ENCODE measurements at places on chromosomes 12 and 14. TPM values are rescaled to one million over a fixed set of nuclear protein-coding genes. Genes with fewer than 3 reads are reported as not detected.

DENND5B gene
- total RNA-seq, result 9.2 TPM

ARG2 gene
- 10.2 TPM for total RNA-seq

HOTAIR gene
- total RNA-seq, result 9.2 TPM

TPH2 gene
- total RNA-seq, result not detected

SLC25A21 gene
- 0.38 TPM for total RNA-seq

HOMEZ gene
- total RNA-seq, result 14.0 TPM

SYNDIG1L gene
- 0.52 TPM for total RNA-seq

MLXIP gene
- 62.1 TPM for total RNA-seq

RPGRIP1 gene
- total RNA-seq, result 0.75 TPM

DNA sequence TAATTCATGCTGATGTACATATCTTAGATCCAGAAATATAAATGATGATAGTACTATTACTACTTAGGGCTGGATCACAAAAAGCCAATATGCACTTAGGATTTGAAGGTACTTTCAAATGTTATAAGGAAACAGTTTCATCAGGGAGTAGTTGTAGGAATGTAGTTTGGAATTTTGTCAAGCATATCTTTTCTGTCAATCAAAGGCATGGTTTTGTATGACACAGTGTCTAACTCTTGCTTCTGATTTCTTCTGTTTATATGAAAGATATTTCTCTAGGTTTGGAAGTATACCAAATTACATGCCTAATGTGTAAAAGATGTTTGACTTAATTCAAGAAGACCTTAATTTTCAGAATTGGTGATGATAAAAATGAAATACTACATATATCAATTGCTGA lies 135.7 kb downstream of the RAD51B start:
- DNase-seq, result no peak
- H3K36me3 ChIP-seq, result no peaks in the 10 kb centered on the region
- H3K4me3 ChIP-seq, result no peak overlapping the region
- no peak overlapping the region for H3K27ac ChIP-seq
- no peaks in the 10 kb centered on the region for H3K27me3 ChIP-seq
- no peaks in the 10 kb centered on the region for H3K4me1 ChIP-seq

DNA sequence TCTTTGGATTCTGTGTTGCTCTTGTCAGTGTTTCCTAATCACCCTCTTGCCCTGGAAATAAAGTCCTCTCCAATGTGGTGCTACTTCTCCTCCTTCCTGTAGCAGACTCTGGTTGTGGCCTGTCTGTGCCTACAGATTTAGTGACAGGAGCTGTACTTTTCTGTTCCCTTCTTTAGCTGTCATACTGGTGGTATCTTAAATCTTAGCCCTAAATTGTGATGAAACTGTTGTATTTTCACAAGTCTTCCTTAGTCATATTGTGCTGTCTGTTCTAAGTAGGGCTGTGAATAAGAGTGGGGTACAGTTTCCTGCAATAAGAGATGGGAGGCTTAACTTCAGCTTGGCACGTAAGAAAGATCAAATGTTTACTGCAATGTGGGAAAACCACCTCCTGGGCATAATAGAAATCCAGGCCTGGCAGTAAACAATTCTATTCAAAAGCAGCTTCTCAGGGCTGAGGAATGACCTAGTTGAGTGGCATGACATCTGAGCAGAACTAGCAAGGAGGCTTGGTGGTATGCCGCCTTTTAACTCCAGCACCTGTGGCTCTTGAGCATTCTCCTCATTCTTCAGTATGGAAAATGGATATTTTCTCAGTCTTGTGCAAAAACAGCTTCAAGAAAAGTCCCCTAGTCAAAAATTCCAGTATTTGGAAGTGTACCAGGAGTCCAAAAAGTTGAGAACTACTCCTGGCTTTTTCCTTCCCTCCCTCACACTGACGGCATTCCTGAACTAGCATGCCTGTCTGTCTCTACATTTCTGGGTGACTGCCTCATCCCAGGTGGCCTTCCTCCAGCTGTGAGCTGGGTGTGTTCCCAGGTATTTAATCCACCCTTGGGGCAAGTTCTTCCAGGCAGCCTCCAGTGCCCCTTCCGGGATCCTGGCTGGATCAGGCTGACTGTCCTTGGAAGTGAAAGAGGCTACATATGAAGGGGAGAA lies 19.5 kb downstream of the ANO6 start:
- no peaks in the 10 kb centered on the region for H3K27me3 ChIP-seq
- peak overlapping the region; percentile 44 for H3K4me3 ChIP-seq
- H3K27ac ChIP-seq, result peak overlapping the region; percentile 100
- H3K36me3 ChIP-seq, result peaks cover 11% of the 10 kb centered on the region

- peaks cover 32% of the 10 kb centered on the region for H3K36me3 ChIP-seq
- H3K27me3 ChIP-seq, result no peaks in the 10 kb centered on the region
- H3K27ac ChIP-seq, result no peak overlapping the region
- no peak overlapping the region for H3K4me3 ChIP-seq
These were observed 20.1 kb upstream of the AKAP5 start for GRCh38 chr14:64444984-64445845.

- no peaks in the 10 kb centered on the region for H3K27me3 ChIP-seq
- H3K4me1 ChIP-seq, result peaks cover 28% of the 10 kb centered on the region
- no peak overlapping the region for H3K4me3 ChIP-seq
- 0 out of 2 replicates have a peak, but pooled peaks cover 2% of the 10 kb centered on the region for H3K36me3 ChIP-seq
These were observed 365.8 kb upstream of the CCDC196 start for GRCh38 chr14:66120402-66120801.

- H3K36me3 ChIP-seq, result no peaks in the 10 kb centered on the region
- peaks cover 82% of the 10 kb centered on the region for H3K4me1 ChIP-seq
- DNase-seq, result peak; percentile 79
- 0 out of 2 replicates have a peak overlapping the region, but pooled peaks have one; percentile 12 for H3K4me3 ChIP-seq
- H3K27ac ChIP-seq, result peak overlapping the region; percentile 76
These were observed 6.5 kb upstream of the LGALS3 start for GRCh38 chr14:55122440-55122986.

DNA sequence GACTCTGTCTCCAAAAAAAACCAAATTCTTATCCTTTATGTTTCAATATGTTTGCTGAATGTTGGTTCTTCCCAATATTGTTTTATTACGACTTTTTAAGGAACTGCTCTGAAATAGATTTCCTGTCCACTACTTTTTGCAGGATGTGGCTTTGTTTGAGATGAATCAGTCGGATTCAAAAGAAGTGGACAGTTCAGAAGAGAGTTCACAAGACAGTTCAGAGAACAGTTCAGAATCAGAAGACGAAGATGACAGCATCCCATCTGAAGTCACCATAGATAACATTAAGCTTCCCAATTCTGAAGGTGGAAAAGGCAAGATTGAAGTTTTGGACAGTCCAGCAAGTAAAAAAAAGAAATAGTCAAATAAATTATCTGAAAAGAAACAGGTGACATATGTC lies 8.2 kb downstream of the NOPCHAP1 start:
- DNase-seq, result no peak
- H3K36me3 ChIP-seq, result peaks cover 39% of the 10 kb centered on the region
- H3K27ac ChIP-seq, result no peak overlapping the region
- H3K4me1 ChIP-seq, result no peaks in the 10 kb centered on the region
- H3K4me3 ChIP-seq, result no peak overlapping the region

DNA sequence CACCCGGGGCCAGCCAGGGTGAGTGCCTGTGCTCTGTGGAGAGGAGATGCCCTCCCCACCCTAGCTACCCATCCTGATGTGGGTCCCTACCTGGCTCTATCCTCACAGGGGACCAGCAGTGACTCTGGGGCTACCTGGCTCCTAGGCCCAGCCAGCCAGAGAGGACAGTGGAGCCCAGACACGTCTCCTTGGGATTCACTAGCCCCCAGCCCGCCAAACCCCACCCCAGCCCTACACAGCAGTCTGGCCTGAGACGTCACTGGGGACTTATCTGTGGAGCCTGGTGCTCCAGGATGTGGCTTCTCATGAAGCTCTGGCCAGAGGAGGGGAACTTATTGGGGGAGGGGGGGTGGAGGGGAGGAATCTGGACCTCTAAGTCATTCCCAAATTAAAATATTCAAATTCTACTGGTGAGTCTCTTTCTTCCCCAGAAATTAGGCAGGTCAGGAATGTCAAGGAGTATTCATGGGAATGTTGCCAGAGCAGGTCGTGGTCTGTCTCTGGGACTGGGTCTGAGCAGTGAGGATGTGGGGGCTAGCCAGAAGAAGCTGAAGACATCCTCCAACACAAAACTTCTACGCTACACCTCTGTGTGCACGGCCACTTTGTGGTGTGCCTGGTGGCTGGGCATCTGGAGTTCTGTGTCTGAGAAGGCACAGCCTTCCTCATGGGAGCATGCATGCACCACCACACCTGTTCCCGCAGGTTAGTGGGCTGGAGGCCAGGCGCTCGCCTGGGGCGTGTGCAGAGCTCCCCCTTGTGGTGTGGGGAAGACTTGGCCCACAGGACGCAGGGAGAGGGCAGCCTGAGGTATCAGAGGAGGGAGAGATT lies 2.7 kb downstream of the CMTM5 start:
- no peak overlapping the region for H3K27ac ChIP-seq
- DNase-seq, result no peak
- H3K4me1 ChIP-seq, result no peaks in the 10 kb centered on the region
- H3K27me3 ChIP-seq, result peaks cover 78% of the 10 kb centered on the region

GRCh38 chr12:132282950-132283771 lies 46.2 kb downstream of the GALNT9 start:
- DNase-seq, result peak; percentile 18
- H3K36me3 ChIP-seq, result no peaks in the 10 kb centered on the region
- H3K4me3 ChIP-seq, result no peak overlapping the region
- H3K27me3 ChIP-seq, result peaks cover 33% of the 10 kb centered on the region

DNA sequence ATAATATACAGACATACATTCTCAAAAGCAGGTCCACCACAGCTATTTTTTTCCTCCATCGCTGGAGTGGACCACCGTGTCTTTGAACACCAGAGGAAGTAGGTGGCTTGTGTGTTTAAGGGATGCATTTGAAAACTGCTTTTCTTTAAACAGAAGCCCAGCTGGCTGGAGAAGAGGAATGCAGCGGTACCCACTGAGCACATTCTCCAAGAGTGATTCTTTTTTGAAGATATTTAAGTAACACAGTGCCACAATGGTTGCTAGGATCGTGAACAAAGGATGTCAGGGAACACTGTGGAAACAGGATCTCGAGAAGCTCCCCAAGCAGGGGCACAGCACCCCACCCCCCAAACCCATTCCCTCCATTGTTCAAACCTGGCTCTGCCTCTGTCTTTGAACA lies 286.6 kb upstream of the PWP1 start:
- H3K27ac ChIP-seq, result no peak overlapping the region
- no peak overlapping the region for H3K4me3 ChIP-seq
- no peaks in the 10 kb centered on the region for H3K27me3 ChIP-seq
- no peaks in the 10 kb centered on the region for H3K36me3 ChIP-seq
- H3K4me1 ChIP-seq, result peaks cover 33% of the 10 kb centered on the region
- DNase-seq, result no peak

DNA sequence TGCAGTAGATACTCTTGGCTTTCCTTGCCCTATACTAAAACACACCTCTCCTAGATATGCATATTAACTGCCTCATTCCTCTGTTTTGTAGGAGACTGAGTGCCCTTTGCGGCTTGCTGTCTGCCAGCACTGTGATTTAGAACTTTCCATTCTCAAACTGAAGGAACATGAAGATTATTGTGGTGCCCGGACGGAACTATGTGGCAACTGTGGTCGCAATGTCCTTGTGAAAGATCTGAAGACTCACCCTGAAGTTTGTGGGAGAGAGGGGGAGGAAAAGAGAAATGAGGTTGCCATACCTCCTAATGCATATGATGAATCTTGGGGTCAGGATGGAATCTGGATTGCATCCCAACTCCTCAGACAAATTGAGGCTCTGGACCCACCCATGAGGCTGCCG lies 15.4 kb downstream of the TRAFD1 start:
- no peaks in the 10 kb centered on the region for H3K27me3 ChIP-seq
- H3K27ac ChIP-seq, result no peak overlapping the region
- peaks cover 73% of the 10 kb centered on the region for H3K36me3 ChIP-seq
- H3K4me1 ChIP-seq, result peaks cover 24% of the 10 kb centered on the region

DNA sequence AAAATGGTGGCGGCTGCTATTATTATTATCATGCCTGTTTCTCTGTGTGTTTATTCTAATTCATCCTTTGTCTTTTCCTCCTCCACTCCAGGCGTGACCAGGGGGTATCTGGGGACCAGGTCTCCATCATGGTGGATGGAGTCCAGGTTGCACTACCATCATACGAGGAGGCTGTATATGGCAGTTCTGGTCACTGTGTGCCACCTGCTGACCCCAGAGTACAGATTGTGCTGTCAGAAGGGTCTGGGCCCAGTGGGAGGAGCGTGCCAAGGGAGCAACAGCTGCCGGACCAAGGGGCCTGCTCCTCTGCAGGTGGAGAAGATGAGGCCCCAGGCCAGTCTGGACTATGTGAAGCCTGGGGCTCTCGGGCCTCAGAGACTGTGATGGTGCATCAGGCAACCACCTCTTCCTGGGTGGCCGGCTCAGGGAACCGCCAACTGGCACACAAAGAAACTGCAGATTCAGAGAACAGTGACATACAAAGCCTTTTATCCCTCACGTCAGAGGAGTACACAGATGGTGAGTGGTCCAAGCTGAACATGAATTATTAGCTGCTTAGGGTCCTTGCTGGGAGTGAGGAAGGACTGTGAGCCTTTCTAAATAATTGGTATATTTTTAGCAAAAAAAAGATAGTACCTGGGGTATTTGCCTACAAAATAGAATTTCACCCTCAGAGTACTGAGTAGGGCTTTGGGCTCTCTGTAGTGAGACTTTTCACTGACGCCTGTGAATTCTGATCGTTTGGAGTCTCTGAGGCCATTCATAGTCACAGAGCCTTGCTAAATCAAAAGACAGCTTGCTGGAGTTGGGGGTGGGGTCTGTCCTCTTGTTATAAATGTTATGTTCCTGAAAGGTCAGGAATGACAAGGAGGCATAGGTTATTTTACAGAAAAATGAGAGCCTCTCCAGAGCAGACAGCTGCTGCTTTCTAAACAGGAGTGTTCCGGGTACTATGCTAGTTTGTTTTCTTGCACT lies 58.1 kb upstream of the SRSF5 start:
- H3K27ac ChIP-seq, result no peak overlapping the region
- no peak for DNase-seq

DNA sequence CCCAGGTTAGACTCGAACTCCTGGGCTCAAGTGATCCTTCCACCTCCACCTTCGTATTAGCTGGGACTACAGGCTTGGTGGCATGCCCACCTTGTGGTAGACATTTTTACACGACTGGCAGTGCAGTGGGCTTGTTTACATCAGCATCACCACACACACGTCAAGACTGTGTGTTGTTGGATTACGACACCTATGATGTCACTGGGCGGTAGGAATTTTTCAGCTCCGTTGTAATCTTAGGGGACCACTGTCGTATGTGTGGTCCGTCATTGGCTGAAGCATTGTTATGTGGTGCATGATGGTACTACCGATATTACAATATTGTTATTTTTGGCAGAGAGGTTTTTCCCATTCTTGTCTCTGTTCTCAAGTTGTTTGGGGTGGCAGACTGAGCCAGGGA lies 50.7 kb downstream of the TSPAN9 start:
- H3K27me3 ChIP-seq, result no peaks in the 10 kb centered on the region
- H3K4me1 ChIP-seq, result no peaks in the 10 kb centered on the region
- DNase-seq, result peak; percentile 31

GRCh38 chr12:57694459-57695019 lies 607 bp downstream of the OS9 start:
- peaks cover 8% of the 10 kb centered on the region for H3K36me3 ChIP-seq
- peaks cover 13% of the 10 kb centered on the region for H3K4me1 ChIP-seq
- H3K4me3 ChIP-seq, result peak overlapping the region; percentile 73
- DNase-seq, result no peak
- H3K27ac ChIP-seq, result no peak overlapping the region

GRCh38 chr12:56315249-56315621 lies 553 bp downstream of the CNPY2 start:
- no peaks in the 10 kb centered on the region for H3K27me3 ChIP-seq
- no peak for DNase-seq
- peak overlapping the region; percentile 51 for H3K27ac ChIP-seq
- peak overlapping the region; percentile 83 for H3K4me3 ChIP-seq
